Uterine smooth muscle cell (primary cell): ENCODE measurements at places on chromosomes 3 and 15. TPM values are rescaled to one million over a fixed set of nuclear protein-coding genes. Genes with fewer than 3 reads are reported as not detected.

Gene GRAMD2A
- 0.33 and 0.50 TPM in 2 replicates for total RNA-seq

Gene ZCWPW2
- total RNA-seq = 0.22 and 0.87 TPM in 2 replicates

Gene LTF
- total RNA-seq = under 0.01 TPM in 1 of 2 replicates, not detected in the other

Gene NAALADL2
- 11.9 and 13.7 TPM in 2 replicates for total RNA-seq

Gene CFAP100
- not detected in 2 replicates for total RNA-seq

Gene GUCA1C
- not detected in 2 replicates for total RNA-seq

Gene THRB
- total RNA-seq = 0.77 and 1.6 TPM in 2 replicates

Gene PPP4R2
- 68.6 and 75.5 TPM in 2 replicates for total RNA-seq

Gene NMD3
- total RNA-seq = 96.3 and 109 TPM in 2 replicates

Gene GP5
- total RNA-seq = under 0.01 TPM in 1 of 2 replicates, not detected in the other

Gene CHRNA7
- 0.37 and 1.2 TPM in 2 replicates for total RNA-seq

Gene PLSCR2
- total RNA-seq = not detected in 2 replicates

Gene SEMA3G
- total RNA-seq = under 0.01 TPM in 2 replicates

Gene AQP9
- total RNA-seq = not detected in 2 replicates

Gene CCDC66
- total RNA-seq = 28.2 and 31.7 TPM in 2 replicates

Gene GOLGA6B
- not detected in 2 replicates for total RNA-seq

Gene TTC23
- total RNA-seq = 22.0 and 24.1 TPM in 2 replicates

Gene GOLGA8R
- 1.9 and 4.6 TPM in 2 replicates for total RNA-seq

Gene CAMKV
- not detected in 2 replicates for total RNA-seq

Gene CLEC3B
- total RNA-seq = 0.25 TPM in 1 of 2 replicates, not detected in the other

Gene ZNF620
- 0.87 and 1.1 TPM in 2 replicates for total RNA-seq

Gene MFSD1
- total RNA-seq = 166 and 215 TPM in 2 replicates

Gene STARD5
- total RNA-seq = 5.6 and 10.7 TPM in 2 replicates

Gene RBP2
- not detected in 2 replicates for total RNA-seq

Gene C3orf49
- total RNA-seq = not detected in 2 replicates

Gene IRAK2
- 4.9 and 6.2 TPM in 2 replicates for total RNA-seq

Gene BCL6
- 17.0 and 29.1 TPM in 2 replicates for total RNA-seq

Gene SAXO2
- 0.22 and 0.37 TPM in 2 replicates for total RNA-seq

Gene OXTR
- total RNA-seq = 8.9 and 12.1 TPM in 2 replicates

Gene GRIP2
- total RNA-seq = 0.22 and 0.37 TPM in 2 replicates

Gene OR5H1
- under 0.01 TPM in 1 of 2 replicates, not detected in the other for total RNA-seq

Gene MITF
- total RNA-seq = 23.7 and 26.5 TPM in 2 replicates

Gene EXD1
- total RNA-seq = 0.11 TPM in 1 of 2 replicates, not detected in the other

Gene VWA5B2
- total RNA-seq = not detected in 2 replicates
